ENCODE measurements at places on chromosomes 12 and 14.

DNA sequence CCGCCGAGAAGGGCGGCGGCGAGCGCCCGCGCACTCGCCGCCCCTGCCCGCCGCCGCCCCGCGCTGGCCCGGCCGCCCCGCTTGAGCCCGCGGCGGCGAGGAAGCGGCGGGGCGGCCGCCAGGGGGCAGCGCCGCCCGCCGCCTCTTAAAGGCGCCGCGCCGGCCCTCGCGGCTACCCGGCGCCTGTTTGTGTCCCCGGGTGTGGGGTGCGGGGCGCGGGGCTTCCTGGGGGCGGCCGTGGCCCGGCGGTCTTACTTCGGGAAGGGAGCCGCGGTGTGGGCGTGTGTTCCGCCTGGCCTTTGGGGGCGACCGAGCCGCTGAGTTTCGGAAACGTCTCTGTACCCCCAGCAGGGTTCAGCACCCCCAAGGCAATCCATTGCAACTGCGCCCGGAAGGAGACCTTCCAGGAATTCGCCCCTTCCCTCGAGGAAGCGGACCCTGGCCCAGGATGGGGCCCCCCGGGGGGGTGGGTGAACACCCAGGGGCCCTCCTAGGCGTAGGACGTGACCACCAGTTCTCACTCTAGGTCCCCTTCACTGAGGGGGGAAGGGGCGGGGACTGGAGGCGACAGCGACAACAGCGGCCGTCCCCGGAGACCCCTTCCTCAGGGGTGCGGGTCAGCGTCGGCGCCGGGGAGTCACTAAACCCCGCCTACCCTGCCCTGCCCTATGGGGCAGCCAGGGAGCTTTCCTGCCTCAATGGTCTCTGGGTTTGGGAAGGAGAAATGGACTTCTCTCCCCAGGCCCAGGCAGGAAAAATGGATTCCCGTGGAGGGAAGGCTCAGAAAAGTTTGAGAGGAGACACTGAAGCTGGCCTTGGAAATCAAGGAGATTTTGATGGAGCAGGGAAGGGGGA lies at the start of gene ITPK1:
TSS of gene ITPK1 (minus strand) at position 105 of the 855 bp plus-strand sequence. CDS start 762 bp downstream, outside the sequence.
- peak; percentile 68 for DNase-seq

DNA sequence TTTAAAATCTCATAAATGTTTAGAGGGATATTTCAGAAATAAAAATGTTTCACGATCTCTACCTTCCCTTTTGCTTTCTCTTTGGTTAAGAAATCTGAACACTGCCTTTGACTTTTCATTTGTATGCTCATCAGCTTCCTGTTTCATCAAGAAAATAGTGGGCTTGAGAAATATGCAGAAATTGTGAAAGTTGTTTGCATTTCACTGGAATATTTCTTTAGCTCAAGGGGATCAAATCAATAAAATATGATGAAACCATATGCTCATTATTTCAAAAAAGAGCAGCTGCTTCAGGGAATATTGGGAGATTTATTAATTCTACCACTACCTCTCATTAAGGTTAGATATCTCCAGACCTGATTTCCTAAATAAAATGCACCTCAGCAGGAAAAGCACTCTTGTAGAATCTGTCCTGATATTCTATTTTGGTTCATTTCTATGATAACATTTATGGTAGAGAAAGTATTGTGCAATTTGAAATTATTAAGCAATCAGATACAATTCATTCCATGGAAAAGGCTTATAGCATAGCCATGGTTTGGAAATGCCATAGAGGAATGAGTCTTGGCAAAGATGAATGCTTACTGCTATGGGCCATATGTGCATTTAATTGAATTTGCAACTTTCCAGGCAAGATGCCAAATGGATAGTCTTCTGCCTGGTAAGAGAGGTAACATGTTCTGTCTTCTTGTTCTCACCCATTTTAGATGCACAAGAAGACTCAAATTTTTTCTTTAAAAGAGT lies 212.6 kb upstream of the SLC16A7 start:
- DNase-seq = no peak

- no peak for DNase-seq
Observed at GRCh38 chr12:31479516-31480210, 111.3 kb downstream of the DENND5B start.

GRCh38 chr12:56987011-56987410 lies 19.3 kb downstream of the ZBTB39 start:
- DNase-seq = no peak

GRCh38 chr14:33450416-33450815 lies 500.5 kb downstream of the EGLN3 start:
- DNase-seq = no peak

- DNase-seq = no peak
Observed at GRCh38 chr12:49507139-49507538, 31.7 kb upstream of the KCNH3 start.

GRCh38 chr14:99250636-99251208 lies 21.3 kb downstream of the BCL11B start:
- peak; percentile 58 for DNase-seq

GRCh38 chr14:33922125-33922524 lies 28.7 kb downstream of the EGLN3 start:
- no peak for DNase-seq

DNA sequence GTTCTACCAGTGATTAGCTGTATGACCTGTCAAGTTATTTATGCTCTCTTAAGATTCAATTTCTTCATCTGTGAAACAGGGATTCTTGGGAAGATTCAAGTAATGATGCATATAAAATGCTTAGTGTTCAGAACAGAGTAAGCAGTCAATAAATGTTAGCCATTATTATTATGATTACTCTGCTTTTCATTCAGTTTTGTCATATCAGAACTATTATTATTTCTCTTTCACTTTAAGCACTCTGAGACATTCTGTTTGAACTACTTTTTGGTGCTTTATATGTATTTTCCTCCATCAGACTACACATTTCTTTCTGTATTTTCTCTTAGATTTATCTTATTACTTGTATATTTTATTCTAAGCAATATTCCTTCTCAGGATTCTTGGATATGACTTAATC lies 81.2 kb downstream of the CFAP54 start:
- DNase-seq = no peak

- no peak for DNase-seq
Observed at GRCh38 chr12:71152851-71153250, 4.9 kb downstream of the TSPAN8 start.

DNA sequence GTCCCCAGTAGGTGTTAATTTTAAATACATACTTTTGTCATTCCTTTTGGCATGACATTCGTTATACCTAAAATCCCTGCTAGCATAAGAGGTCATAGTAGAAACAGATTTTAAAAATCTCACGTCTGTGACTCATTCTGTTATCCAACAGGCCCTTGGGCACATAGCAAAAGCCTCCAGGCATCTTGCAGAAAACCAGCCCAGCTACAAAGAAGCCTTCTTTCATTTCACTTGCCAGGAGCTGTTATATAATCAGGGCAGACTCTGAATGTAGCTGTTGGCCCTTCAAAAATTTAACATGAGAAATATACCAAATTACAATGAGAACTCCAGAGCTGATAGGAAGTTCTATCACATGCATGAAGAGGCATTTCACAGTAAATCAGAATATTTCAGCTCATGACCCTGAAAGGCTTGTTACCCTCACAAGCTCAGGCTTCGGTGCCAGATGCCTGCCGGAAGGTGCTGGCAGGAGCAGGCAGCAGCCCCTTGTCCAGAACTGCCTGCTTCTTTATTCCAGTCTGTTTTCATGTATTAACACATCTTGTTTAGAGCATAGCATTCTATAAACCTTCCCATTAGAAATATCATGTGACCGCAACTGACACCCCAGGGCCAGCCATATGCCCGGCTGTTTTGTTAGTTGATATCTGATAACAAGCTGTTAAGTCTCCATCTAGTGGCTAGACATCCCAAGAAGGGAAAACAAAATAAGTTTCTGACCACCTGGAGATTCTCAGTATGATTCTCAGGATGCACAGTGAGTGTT lies 17.8 kb downstream of the E2F7 start:
- DNase-seq = no peak

- no peak for DNase-seq
Observed at GRCh38 chr12:11813438-11813813, 164.0 kb downstream of the ETV6 start.

DNA sequence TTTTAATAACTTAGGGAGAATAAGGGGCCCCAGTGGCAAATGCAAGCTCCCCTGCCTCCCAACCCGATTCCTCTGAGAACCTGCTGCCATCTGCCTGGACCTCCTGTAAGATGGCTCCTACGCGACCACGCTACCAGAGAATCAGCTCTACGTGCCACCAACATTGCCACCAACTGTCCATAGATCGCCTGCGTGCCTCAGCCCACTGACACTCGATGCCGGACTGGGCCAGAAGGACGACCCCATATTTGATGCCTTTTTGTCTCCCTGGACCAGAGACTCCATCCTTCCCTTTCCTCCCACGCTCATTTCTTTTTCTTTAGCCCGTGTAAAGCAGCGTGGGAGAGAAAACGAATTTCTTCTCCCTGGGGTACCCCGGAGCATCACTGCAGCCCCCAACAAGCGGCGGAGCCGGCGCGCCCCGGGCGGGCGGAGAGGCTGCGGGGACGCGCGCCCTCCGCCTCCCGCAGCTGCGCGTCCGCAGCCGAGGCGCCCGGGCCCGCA lies 565 bp upstream of the KLHL42 start:
- DNase-seq = no peak

- DNase-seq = no peak
Observed at GRCh38 chr12:108097160-108097911, 31.8 kb upstream of the WSCD2 start.

DNA sequence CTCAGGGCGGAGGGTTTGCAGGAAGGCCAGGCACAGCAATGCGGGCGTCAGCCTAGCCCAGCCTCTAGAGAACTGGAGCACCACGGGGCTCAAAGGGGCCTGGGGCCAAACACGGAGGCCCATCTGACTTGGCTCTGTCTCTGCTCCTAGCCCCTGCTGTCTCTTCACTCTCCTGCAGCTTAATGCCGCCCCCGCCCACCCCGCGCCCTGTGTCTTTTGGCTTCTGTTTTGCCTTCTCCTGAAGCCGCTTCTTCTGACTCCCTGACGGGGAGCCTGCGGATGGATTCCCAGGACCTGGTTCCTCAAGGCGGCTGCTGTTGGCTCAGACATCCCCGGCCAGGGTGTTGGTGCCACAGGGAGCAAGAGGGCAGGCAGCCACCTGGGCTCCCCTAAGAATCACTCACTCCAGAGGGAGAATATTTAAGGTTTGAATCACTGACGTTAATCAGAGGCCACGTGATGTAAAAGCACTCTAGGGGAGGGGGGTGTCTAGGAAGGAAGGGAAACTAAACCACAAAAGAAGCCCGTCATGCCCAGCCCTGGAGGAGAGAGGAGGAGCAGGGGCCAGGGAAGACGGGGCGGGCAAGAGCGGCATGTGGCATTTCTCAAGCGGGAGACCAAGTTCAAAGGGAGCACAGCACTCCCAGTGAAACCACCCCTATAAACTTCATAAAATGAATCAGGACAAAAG lies 36.9 kb upstream of the PRMT8 start:
- no peak for DNase-seq

GRCh38 chr12:100403446-100403845 lies 46.6 kb downstream of the SLC17A8 start:
- no peak for DNase-seq

DNA sequence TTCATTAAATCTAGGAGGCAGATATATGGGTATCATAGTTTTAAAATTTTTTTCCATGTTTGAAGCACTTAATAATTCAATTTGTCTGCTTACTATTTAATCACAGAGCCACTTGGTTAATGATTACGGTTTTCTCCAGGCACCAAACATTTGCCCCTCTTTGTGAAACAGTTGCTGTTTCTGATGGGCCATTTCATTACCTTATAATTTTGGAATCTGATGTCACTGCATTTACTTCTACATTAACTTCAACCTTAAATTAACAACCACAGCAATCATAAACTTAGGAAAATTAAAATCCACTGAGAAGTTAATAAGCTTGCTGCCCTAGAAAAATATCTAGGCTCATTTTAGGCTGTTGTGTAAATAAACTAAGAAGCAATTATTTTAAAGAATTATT lies 17.0 kb downstream of the TMCC3 start:
- no peak for DNase-seq

GRCh38 chr12:76719171-76720041 lies 44.5 kb upstream of the ZDHHC17 start:
- DNase-seq = no peak

- no peak for DNase-seq
Observed at GRCh38 chr12:112906712-112907414, at the start of gene OAS1. Gene OAS1, plus strand, starts transcription at chr12:112906962. Its CDS starts 78 bp downstream, at chr12:112907040.

DNA sequence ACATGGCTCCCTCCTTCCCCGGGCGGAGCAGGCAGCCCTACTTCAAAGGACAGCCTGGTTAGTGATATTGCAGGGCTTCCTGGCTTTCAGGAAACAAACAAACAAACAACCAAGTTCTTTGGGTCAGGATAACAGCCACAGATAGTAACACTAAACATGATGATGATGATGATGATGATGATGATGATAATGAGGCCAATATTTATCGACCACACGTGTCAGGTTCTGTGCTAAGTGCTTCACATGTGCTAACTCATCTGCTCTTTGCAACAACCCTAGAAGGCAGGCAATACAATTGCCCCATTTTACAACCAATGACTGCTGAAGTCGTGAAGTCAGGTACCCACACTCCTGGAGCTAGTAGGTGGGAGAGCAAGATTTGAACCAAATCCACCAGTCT lies 44.1 kb upstream of the TBX5 start:
- no peak for DNase-seq

DNA sequence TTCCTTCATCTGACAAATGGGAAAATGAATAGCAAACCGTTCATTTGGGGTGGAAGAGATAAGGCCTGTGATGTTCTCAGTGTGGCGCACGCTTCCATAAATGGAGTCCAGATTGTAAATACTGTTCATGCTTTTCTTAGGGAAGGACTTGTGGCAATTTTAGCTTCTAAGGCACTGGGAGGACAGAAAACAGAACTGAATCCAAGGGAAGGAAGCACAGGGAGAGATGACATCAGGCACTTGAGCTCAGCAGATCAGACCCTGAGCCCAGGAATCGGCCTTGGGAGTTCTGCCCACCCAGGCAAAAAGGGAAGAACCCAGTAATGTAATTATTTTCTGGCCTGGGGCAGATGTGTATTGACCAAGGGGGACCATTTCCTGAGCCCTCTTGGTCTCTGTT lies 7.2 kb upstream of the SH2B3 start:
- DNase-seq = no peak

GRCh38 chr12:64098709-64099354 lies 123.3 kb downstream of the KICS2 start:
- DNase-seq = no peak

GRCh38 chr12:89529738-89530137 lies 3.9 kb upstream of the POC1B start:
- no peak for DNase-seq

Data from activated T-cell treated with anti-CD3 and anti-CD28 coated beads, Interleukin-2, amount 50 U/mL, for 1 hour (primary cell).